ENCODE measurements at places on chromosomes 3 and 15.

DNA sequence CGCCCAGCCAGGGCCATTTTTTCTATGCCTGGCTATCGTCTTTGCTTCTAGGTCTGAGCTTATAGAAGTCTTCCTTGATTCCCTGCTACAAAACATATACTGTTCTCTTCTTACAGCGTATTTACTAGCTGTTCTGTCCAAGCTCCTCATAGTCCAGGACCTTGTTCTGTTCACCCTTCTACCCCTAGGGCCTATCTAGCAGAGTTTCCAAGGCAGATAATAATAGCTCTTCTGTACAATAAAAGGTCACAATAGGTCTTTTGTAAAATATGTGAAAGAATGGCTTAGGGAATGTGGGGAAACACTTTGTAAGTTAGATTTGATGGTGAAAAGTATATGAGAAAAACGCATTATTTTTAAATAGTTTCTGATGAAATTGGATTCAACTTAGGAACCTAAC is 158.2 kb downstream of the P3H2 start:
- no peak for DNase-seq

GRCh38 chr3:13160619-13161018 is 87.4 kb upstream of the IQSEC1 start:
- DNase-seq, result no peak

DNA sequence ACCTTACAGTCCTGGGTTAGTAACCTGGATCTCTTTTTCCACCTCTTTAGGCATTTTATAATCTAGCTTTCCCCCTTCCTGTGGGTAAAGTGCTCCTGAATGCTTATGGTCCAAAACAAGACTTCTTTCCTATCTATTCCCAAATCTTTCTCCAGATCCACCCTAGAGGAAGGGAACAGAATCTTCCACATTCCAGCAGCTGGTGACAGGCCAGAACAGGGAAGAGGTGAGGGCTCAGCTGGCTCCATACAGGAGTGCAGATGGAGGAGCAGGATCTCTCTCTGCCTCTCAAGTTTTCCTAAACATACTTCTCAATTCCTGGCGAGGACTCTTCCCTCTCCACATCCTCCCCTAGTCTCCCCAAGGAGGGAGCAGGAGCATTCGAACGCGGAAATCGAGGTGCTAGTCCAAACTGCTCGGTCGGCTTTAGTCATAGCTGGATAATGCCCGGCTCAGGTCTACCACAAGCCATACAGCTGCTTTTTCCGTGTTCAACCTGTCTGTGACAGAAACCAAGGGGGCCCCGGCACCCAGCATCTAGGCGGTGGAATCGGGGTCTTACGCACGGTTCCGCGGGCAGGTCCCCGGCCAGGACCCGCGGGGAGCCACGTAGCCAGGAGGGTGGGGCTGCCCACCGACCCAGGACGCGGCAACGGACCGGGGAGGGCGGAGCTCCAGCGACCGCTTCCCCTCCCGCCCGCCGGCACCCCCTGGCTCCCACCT is 4.0 kb downstream of the RASSF1 start:
- DNase-seq, result no peak

DNA sequence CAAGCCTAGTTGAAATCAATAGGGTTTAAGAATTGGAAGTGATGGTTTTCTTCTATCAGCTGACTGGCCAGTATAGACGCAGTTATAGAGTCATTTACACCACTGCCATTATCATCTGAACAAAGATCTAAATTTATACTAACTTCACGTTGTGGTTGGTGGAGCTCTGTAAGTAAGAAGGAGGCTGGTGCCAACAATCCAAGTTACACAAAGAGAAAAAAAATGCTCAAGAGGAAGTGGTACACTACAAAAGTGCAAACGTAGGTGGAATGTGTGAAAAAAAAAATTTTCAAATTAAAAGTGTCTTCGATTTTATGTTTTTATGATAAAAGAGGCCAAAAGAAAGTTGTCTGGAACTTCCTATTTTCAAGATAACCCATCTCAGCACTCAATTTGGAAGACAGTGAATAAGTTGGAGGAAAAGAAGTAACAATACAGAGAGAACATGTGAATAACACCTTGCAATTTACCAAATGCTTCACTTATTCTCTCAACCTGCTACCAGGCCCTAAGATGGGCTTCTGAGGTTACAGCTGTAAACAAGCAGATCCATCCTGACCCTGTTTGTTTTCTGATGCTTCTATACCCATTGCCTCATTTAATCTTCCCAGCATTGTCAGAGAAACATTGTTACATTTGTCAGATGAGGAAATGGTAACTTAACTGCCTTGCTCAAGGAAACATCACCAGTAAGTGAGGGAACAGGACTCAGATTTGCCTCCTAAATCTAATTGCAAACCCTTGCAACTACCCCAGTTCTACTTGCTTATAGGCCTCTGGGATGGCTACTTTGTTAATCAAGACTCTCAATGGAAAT is 12.0 kb upstream of the TASOR start:
- no peak for DNase-seq
